ENCODE measurements at places on chromosomes 2 and 18.

DNA sequence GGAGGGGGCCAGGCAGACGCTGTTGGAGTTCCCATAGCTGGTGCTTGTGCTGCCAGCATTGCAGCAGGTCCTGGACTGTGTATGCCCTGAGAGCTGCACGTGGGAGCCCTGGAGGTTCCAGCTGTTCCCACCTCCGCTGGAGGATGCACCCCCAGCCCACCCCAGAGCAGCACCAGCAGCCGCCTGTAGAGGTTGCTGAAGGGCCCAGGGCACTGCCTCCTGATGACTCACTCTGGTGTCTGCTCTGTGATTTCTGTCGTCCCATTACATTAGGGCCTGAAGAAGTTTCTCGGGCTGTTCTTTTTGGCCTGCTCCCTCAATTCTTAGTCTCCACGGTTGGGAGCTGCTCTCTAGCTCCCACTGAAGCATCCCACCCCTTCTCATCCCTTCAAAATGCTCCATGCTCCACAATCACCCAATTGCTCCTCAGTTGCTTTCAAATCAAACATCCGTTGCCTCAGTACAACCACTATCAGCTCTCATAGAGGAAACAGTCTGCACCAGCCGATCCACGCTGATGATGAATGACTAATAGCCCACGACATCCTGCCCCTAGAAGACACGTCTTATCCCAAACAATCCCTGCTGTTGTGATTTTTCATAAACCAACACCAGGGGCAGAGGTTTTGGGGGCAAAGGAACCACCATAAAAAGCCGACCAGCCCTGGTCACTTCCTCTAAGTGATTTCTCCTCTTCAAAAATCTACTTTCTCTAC lies 65.2 kb upstream of the RNF152 start:
- DNase-seq: no peak

- DNase-seq: peak; percentile 48
These were observed 63.8 kb upstream of the GALNT3 start for GRCh38 chr2:165857876-165858275.

GRCh38 chr18:51480407-51481261 lies 283.2 kb upstream of the MEX3C start:
- no peak for DNase-seq

DNA sequence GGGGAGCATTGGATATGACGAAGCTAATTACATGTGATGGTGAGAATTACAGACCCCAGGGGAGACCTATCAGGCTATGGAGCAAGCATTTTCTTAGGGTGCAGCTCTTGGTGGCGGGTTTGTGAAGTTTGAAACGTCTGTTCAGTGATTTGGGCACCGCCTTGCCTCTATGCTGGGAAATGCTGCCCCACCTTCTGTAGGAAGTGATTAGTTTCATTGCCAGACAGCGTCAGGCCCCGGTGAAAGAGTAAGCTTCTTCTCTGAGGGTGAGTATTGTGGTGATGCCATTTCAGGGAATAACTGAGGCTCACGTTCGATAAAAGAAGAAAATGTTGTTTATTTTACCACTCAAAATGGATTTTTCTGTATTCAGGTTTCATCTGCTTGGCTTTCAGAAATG lies 186.2 kb upstream of the CDH2 start:
- no peak for DNase-seq
